ENCODE measurements at places on chromosomes 7 and 10.
A peak's percentile ranks its signal among the peaks of the same experiment; 100 is the strongest.

DNA sequence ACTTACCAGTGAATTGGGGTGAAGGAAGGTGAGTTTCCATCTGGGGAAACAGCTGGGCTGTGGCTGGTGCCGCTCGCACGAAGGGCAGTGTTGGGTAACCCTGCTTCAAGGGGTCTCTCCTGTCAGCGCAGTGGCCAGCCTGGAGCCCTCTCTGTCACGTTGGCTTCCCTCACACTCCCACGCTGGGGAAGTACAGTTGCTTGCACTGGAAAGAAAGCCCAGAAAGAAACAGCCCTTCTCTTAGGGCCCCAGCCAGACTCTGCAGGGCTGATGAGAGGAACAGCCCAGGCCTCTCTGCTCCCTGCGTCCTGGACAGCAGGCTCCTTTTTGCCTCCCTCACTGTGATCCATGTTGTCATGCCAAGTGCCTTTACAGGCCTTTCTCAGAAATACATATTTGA lies 40.3 kb upstream of the TRIM8 start:
- DNase-seq = no peak

GRCh38 chr10:5449227-5449626 lies 36.9 kb downstream of the NET1 start:
- no peak for DNase-seq

DNA sequence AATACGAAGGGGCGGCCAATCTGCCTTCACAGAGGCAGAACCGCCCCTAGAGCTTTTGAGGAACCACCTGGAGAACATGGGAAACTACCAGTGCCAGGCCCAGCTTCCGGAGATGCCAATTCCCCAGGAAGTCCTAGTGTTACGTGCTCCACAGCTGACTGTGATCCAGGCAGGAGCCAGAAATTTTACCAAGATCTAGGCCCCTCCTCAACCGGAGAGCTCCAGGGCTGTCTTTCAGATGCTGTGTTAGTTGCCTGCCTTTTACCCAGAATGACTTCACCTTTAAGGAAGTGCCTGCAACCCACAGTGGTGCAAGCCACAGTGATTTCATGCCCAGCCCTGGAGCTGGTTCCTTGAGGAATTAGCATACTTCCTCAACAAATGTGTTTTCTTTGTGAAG lies 62.9 kb downstream of the ELMO1 start:
- DNase-seq = no peak

- no peak for DNase-seq
Measured at GRCh38 chr7:123415625-123416024, 118.8 kb downstream of the IQUB start.

DNA sequence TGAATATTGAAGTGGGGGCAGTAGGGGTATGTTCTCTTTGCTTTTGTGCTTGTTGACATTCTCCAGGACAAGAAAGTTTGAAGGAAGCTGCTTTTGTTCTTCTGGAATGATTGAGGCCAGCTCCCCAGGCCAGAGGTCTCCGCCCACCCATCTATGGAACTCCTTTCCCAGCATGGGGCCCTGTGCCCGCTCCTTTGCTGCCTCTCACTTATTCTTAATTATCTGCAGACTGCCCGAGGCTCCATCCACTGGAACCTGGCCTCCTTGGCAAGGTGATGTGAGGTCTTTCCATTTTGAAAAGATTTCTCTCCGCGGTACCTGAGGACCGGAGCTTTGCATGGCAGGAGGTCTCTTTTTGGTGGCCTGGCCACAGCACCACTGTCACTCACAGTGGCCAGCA lies 39.3 kb upstream of the MKI67 start:
- DNase-seq = no peak

GRCh38 chr7:7552199-7552598 lies 14.5 kb upstream of the MIOS start:
- no peak for DNase-seq

DNA sequence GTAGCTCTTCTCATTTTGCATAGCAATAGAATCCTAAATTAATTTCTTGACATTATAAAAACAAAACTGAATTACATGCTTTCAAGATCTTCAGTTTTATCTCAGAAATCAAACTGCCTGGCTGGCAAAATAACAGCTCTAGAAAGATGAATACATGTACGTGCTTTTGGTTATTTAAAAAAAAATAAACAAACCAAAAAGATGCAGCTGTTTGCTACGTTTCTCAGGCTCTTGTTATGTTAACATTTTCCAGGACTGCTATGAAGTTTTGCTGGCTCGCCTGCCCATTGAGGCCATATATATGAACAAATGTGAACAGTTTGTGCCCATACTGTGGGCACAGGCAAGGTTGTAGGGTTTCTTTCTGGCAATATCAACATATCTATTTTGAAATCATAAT lies 86.6 kb downstream of the ODAD2 start:
- no peak for DNase-seq

- peak; percentile 5 for DNase-seq
Measured at GRCh38 chr7:114865564-114865963, 56.3 kb upstream of the MDFIC start.

DNA sequence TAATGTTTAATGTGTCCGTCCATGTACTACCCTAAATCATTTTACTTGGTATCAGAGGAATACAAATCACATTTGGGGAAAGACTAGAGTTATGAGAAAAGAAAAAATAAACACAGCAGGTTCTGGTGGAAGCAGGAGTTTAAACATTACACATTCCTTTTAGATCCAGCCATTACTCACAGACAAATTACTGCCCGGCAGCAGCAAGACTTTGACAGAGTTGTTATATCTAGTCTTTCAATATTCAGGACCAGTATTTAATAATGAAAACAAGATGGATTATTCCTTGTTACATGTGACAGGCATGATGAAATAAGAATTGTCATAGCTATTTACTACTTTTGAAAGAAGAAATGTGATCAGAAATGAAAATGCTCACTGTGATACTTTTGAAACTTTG lies 131.8 kb upstream of the GNAI1 start:
- no peak for DNase-seq

DNA sequence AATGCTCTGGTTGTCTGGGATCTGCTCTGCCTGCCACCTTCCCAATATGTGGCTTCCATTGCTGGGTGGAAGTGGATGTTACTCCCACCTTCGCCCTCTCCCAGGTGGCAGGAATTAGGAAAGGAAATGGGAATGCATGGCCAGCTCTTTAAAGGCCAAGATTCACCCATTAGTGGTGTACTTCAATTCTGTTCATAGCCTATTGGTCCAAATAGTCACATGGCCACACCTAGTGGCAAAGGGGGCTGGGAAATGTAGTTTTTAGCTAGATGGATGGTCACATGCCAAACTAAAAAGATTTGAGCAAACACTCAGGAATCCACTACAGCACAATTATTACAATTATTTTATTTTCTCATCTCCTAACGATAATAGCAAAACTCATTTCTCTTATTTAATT lies 135.1 kb downstream of the NPY start:
- no peak for DNase-seq
